ENCODE measurements at places on chromosomes 2 and 18.

GRCh38 chr2:126571403-126571802, 84.6 kb upstream of the GYPC start:
- no peak for DNase-seq

DNA sequence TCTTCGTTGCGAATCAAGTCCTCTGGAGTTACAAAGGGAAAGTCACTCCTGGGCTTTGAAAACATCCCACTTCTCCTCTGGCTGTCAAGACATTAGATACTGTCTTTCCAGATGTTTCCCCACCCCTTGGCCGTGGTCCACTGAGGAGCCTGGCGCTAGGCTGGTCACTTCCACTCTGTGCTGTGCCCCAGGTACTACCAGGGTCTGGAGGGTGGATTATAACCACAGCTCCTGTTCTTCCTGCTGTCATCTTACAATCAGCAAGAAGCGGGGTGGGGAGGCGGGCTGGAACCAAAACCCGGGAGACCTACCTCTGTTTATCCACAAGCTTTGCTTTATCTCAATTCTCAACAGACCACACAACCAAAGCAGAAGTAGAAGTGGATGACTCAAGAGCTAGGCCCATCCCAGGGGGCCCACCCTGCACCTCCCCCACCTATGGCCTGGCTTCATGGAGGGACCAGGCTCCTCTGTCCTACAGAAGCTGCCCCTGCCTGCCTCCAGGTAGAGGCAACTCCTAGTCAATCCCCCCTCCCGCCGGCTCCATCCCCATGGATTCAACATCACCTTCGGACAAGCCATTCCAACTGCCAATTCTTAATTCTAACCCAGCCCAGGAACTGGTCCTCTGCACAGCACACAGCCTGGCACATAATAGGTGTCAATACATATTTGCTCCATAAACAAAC, 17.8 kb downstream of the SMAD7 start:
- DNase-seq, result no peak

DNA sequence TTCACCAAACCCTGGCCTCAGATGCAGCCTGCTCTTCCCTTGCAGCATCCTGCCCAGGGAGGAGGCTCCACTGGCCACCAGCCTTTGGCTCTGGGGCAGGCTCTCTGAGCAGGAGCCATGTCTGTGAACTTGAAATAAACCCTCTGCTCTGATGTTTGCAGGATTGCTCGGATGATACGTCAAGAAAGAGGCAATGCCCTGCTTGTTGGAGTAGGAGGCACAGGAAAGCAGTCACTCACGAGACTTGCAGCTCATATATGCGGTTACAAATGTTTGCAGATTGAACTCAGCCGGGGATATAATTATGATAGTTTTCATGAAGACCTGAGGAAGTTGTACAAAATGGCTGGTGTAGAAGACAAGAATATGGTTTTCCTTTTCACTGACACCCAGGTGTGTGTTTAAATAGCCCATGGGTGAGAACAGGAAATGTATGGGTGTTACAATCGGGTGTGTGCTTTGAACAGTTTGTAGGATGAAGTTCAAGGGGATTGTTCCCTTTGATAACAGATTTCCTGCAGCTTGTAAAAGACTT, 177.9 kb downstream of the DNAH6 start:
- DNase-seq, result no peak

DNA sequence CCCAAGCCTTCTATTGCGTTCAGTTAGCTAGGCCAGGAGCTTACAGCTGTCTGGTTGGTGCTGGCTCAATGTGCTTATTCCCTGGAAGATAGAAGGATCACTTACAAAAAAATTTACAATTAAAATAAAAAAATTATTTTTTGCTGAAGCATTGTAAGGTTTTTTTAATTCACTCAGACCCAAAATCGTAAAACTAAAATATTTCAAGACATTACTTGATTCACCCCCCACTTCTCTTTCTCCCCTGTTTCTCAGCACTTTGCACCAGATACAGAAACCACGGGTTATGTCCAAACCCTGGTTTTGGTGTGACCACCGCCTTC, 911 bp upstream of the PTPRM start:
- no peak for DNase-seq

DNA sequence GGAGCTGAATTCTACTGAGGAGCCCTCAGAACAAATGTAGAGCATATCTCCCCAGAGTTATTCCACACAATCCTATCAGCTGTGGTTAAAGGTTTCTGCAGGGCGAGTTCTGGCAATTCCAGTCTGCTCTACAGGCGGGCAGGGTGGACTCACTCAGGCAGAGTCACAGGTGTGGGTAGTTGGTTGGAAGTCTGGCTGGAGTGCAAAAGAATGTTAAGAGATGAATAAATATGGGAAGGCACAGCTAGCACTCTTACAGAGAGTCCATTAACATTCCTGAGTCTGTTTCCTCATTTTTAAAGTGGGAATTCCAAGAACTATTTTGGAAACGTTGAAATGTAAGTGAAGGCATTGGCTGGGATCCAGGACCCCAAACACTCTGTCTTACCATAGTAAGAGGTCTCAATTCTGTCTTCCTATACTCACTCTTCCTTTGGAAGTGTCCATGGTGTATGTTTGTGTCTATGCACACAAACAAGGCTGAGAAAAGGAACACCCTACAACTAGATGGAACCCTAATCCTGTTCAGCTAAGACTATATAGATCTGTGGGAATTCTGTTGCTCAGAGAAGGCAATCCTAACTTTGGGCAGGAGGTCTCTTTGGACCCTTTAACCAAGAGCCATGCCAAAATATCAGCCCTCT, 63.3 kb upstream of the AQP4 start:
- DNase-seq, result peak; percentile 44

DNA sequence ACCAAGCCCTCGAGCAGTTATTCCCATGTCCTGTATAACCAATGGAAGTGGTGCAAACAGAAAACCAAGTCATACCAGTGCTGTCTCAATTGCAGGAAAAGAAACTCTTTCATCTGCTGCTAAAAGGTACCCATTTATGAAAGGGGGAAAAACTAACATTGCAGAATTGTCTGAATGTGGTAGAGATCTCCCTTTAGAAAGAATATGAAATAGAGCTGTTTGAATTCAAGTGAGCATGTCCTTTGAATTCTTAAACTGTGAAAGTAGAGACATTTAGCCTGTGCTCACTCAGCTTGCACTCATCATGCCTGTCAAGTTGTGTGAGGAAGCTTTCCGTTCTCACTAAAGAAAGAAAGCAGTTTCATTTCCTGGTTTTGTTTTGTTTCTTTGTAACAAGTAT, 87.4 kb downstream of the EML4 start:
- DNase-seq, result no peak

- peak; percentile 56 for DNase-seq
These were observed 72.7 kb downstream of the NYAP2 start for GRCh38 chr2:225472161-225472560.

DNA sequence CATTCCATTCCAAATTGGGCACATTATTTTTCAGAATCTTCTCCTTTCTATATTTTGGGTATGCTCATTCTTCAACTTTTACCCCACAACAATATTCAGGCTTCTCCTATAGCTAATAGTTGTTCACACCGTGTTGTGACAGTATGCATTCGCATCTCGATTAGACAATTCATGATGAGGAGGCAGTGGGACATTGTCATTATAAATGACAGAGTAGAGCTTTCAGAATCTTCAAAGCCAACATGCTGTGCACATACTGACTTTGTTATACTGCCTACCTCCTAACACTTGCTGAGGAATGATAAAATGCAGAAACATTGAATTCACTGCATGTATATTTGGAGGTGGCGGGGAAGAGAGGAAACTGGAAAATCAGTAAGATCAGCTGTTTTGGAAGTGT, 714.2 kb downstream of the SUCLG1 start:
- no peak for DNase-seq

- DNase-seq, result peak; percentile 77
These were observed 131.3 kb downstream of the TPO start for GRCh38 chr2:1544478-1545069.

- no peak for DNase-seq
These were observed 65.6 kb downstream of the SH3RF3 start for GRCh38 chr2:109194620-109194937.

- no peak for DNase-seq
These were observed 95.4 kb upstream of the AQP4 start for GRCh38 chr18:26960911-26961310.

DNA sequence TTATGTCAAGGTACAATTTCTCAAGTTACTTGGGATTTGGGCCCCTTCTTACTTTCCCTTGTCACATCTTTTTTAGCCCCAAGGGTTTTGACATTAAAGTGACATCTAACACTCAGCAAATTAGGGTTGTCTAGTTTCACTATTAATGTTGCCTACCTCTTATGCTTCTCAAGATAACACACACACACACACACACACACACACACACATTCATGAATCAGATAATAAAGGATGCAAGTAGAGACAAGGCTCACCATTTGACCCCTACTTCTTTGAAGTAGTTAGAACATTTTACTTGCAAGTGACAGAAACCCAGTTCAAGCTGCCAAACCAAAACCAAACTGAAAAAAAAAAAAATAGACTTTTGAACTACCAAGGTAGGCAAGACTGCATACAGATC, 138.8 kb downstream of the TRIB2 start:
- no peak for DNase-seq

- DNase-seq, result no peak
These were observed 5.3 kb downstream of the SATB2 start for GRCh38 chr2:199452260-199452990.

DNA sequence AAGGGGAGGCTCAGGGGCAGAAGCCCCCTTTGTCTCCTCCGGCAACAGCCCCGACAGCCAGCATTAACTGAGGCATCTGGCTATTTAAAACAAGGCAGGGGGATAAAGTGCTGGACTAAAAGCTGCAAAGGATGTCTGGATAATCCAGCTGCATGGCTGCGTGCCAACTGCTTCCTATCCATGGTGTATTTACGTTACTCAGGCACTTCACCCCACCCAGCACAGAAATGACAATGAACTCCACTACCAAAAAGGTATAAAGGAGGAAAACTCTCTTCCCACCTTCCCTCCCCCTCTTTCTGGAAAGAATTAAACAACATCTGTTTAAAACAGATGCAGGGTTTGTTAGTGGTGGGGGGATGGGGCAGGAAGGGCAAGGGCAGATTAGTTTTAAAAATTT, 82.5 kb downstream of the SPRED2 start:
- DNase-seq, result no peak

DNA sequence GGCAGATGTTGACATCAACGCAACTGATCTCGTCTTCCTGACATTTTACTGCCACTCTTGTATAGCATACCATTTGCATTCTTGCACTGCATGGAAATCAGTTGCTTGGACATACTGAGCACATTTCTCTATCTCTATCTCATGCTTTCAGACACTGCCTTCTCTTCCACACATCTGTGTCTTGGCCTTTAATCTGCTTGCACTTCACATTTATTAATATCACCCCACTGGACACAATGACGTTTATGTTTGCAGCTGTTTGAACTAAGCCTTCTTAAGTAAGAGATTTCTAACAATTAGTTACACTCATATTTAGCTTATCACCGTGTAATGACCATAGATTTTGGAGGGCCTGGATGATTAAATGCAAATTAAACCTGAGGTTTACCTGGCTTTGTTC, 229.8 kb upstream of the CDH19 start:
- DNase-seq, result no peak

DNA sequence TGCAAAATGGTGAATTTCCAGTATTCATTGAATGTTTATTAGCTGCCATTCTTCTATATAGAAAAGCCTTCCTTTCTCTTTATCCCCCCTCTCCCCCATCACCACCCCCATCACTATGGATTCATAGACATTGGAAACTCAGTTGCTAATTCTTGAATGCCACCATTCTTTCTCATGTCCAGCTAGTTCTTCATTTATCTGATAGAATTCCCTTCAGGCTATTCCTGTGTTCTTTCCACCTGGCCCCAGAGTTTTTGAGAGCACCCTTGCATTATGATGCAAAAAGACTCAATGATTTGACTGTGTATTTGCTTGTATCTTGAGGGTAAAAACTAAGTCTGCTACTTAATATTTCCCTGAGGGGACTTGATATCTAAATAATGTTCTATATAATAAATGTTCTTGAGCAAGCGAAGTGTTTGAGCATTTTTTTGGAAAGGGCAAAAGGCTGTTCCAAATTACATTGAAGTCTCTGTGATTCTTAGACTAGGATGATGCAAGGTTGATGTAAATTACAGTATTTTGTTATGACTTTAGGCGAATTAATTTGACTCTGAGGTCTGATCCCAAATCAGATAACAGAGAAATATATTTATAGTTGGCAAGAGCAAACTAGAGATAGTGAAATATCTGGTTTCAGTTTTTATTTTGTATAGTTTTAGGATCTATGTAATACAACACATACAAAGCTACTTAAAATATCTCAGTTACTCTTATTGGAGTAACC, 18.8 kb upstream of the SOS1 start:
- DNase-seq, result no peak

DNA sequence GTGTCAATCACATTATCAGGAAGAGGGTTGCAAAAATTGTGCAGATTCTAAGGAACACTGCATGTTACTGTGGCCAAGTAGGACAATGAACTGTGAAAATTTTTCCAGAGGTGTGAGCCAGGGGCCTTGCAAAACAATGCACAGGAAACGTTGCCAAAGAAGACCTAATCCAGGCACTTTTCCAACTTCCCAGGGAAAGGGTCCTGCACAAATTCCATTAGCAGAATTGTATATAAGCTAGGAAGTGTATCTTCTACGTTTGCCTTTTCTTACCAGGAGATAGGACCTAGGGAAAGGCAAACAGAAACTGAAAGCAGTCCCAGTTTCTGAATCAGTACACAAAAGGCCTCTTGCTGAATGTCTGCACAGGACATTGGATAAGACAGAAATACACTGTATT, 1888.3 kb upstream of the CELF4 start:
- DNase-seq, result peak; percentile 55

GRCh38 chr2:4278392-4278791, 575.0 kb downstream of the DCDC2C start:
- DNase-seq, result no peak

- no peak for DNase-seq
These were observed 74.7 kb downstream of the BMPR2 start for GRCh38 chr2:202450785-202451184.

GRCh38 chr2:62398356-62398755, 107.6 kb downstream of the TMEM17 start:
- no peak for DNase-seq

DNA sequence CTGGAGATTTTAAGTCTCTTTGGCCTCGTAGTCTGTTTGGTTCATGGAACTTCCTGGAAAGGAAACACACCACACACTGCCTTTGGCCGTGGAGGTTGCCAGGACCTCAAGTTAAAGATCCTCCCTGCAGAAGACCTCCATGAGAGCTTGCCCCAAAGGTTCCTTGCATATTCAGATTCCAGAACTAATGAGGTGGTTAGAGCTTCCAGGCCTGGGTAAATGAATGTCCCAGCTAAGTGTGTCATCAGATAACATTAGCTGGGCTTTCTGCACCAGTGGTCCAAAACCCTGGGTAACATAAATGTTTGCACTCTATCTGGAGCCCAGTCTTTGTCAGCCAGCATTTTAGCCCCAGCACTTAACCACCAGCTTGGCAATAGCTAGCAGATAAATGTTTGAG, 122.1 kb upstream of the EML6 start:
- peak; percentile 99 for DNase-seq
